ENCODE measurements at places on chromosomes 3 and 15.

DNA sequence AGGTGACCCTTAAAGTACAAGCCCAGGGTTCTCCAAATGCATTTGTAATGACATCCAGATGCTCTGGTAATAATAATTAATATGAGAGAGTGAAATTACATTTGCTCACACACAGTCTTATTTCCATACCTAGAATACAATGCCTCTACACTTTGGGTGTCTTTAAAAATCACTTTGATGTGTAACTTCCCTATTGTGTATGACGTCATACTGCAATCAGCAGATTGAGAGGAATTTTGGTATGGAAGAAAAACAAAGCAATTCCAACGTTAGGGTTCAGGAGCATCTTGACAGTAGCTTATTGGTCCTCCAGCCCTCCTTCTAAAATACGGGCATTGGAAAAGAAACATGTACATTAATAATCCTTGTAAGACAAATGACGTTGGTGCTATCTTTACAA, 670.6 kb upstream of the ZNF385D start:
- DNase-seq: no peak

GRCh38 chr3:140832883-140833282, 108.8 kb upstream of the SLC25A36 start:
- DNase-seq: no peak

DNA sequence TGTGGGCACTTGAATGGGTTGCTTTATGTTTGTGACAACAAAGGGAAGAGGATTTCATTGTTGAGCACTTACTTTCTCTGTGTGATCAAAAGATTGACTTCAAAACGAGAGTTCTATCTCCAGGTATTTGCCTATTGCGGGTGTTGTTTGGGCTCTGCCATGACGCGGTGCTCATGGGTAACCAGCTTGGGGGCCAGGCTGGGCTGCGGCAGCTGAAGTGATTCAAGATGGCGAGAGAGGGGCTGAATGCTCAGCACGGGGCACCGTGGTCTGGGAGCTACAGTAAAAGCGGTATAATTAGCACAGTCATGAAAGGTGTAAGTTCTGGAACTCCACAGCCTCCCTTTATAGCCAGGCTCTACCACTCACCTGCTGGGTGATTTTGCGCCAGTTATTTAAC, 31.0 kb upstream of the ADCY5 start:
- DNase-seq: no peak

DNA sequence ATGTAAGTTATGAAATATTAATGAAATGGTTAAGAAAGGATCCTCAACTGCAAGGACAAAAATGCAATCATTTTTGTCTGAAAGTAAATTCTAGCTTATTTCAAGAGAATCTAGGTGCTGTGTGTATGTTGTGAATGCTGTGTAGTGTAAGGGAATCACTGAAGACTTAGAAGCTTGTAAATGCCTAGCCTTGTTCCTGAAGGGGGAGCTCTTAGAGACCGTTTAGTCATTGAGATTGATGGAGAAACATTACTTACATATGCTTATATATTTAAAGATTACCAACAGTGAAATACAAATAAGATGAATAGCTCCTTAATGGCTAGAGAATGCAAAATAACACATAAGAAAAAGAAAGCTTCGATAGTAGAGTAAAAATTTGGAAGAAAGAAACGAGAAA, 67.9 kb downstream of the CNTN4 start:
- DNase-seq: no peak

DNA sequence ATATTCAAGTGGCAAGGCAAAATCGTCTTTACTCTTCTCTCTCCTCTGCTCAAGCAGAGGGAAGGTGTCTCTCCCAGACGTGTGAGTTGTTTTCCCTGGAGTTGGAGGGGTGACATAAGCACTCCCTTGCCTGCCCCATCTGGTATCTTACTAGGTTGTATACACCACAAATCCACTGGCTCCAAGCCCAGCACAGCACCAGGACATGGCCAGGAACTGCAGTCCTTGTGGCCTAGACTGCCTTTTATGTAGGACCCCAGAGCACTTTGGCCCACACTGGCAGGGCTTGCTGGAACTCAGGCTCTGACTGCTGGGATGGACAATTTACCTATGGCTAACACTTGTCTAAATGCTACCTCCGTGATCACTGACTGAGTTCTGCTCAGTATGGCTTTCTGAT, 34.0 kb downstream of the DZIP3 start:
- DNase-seq: no peak

DNA sequence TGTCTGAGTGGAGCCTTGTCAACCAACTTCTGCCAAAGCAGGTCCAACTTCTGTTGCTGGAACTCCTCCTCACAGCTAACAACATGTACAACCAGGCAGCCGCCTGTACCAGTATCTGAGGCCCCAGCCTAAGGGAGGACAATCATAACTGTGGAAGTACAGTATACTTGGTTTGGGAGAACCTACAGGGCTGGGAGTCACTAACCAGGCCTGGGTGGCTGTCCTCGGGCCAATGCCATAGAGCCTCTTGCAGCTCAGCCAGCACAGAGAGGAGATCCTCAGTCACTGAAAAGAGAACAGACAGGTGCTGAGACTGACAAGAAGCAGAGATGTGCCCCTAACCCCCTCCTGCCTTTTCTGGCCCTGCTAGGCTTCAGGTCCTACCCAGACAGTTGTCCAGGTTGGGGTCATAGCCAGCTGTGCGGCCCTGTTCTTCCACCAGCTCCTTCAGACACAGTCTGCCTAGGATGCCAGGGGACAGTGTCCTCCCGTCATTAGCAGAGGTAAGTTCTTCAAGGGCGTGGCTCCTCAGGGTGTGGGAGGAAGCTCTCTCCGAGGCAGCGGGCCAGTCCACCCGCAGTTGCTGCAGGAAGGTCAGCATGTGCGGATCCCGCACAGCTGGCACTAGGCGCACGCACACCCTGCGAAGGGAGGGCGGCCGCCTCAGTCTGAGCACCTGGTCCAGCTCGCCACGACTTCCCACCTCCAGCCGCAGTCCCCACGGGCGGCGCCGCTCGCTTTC, 980 bp downstream of the DALRD3 start:
- DNase-seq: no peak

- DNase-seq: no peak
These were observed 271.9 kb downstream of the FEZF2 start for GRCh38 chr3:62101488-62101887.

- no peak for DNase-seq
These were observed 137.0 kb upstream of the C2CD4B start for GRCh38 chr15:62301993-62302675.

DNA sequence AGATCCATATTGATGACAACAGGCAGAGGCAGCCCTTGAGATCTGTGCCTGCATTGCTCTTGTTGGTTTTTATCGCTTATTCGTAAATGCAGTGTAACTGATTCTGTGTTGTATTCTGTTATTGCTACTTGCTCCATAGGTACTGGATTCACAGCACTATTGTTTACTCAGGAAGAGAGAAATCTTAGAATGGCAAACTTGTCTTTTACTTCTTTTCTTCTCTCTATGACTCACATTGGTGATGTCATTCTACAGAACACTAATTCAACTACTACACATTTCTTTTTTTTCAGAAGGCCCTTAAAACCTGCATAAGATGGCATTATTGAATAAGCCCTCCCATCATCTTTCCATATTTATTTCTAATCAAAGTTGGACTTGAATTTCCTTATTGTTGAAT, 201.0 kb upstream of the GBE1 start:
- no peak for DNase-seq

- no peak for DNase-seq
These were observed 68.0 kb upstream of the TAMM41 start for GRCh38 chr3:11914651-11915050.

GRCh38 chr3:149388531-149389417, 11.3 kb upstream of the TM4SF1 start:
- DNase-seq: no peak

GRCh38 chr3:148243609-148244008, 454.1 kb upstream of the AGTR1 start:
- DNase-seq: no peak

DNA sequence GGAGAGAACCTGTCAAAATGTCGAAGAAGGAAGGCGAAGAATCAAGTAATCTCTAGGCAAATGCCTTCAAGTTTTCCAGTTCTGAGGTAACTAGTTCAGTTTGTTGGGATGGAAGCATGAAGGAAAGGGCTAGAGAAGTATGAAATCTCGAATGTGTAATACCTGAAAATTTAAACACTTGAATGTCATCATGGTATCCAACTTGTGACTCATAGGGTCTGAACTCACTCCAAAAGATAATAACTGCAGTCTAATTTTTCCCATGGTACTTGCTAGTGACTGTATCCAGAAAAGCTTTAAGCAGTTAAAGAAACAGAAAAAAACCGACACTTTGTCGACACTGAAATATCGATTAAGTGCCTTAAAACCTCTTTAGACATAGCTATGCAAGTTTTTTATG, 102.9 kb upstream of the CHRM5 start:
- no peak for DNase-seq
